ENCODE measurements at places on chromosomes 2 and 18.

DNA sequence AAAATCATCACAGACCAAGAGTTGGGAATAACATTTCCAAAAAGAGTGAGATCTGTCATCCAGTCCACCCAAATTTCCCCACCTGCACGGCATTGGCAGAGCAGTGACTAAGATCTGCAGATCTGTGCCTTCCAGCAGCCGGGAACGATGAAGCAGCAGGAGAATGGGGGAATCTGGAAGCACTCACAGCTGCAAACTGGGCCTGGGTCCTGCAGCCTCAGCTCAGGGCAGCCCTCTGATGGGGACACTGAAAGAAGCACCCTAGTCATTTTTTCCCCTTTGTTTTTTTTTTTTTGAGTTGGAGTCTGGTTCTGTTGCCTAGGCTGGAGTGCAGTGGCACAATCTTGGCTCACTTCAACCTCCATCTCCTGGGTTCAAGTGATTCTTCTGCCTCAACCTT lies 4.4 kb upstream of the SAG start:
- DNase-seq: no peak

- DNase-seq: no peak
These were observed at the start of gene MTCL1 for GRCh38 chr18:8705238-8705960. MTCL1 (plus strand) TSS chr18:8705556; CDS start chr18:8705661, 105 bp downstream.

DNA sequence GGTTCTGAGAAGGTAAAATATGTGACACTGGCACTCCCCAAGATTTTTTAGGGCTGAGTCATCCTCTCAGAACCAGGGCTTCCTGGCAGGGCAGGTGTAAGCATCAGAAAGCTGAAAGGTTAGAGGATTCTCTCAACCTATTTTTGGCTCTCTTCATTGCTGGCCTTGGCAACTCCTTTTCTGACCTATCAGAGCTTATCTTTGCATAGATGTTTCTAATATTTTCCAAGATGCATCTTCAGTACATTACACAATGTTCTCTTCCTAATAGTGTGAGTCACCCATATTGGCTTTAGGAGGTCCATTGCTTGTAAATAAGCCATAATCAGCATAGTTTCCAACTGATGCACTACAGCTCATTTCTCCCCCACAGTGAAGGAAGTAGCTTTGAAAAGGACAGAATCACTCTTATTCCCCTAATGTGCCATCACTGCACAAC lies 2008.4 kb upstream of the PIK3C3 start:
- DNase-seq: no peak

DNA sequence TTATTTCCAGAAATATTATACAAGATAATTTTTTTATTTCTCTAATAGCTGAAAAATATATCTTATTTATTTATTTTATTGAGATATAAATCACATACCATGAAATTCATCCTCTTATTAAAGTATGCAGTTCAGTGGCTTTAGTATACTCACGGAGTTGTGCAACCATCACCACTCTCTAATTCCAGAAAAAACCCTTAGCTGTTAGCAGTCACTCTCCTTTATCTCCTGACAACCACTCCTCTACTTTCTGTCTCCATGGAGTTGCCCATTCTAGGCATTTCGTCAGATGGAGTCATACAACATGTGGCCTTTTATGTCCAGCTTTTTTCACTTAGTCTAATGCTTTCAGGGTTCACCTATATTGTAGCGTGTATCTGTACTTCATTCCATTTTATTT lies 66.5 kb downstream of the TCF7L1 start:
- no peak for DNase-seq

DNA sequence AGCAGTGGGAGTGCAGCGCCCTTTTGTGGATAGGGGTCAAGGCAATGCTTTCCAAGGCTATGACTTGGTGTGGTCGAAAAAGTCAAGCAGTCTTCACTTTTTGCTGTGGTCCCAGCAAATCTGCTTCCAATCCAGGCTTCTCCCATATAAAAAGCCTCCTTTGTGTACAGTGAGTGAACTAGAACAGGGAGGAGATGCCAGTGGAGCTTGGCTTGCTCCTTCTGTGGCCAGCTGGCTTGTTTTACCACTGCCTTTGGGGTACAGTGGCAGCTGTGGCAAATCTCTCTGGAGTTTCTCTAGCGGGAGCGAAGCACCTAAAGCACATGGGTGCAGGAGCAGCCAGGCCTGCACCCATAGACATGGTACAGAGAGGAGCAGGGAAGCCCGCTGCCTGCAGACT lies 103.5 kb downstream of the MSH2 start:
- DNase-seq: no peak

DNA sequence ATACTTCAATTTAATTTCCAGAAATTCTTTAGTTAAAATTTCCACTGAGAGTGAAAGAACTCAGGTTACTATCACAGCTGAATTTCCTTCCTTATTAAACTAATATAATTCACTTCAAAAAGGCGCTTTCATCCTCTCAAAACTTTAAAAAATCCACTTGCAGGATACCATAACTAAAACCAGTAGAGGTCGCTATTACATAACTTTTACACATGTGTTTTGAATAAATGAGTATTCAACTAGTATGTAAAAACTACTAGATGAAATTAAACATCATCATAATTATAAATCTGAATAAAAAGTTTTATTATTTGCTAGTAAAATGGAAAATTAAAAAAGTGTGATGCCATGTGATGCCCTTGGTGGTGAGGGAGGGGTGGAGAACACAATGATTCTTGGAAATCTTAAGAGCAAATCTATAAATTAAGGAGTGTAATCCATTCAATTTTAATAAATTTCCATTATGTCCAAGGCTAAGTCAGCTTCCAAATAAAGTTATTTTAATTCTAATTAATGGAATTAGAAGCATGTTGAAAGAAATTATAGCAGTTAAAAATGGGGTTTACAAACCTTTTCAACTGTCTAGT lies 61.4 kb downstream of the SOS1 start:
- no peak for DNase-seq
